Spinal cord (tissue), 10 donors: ENCODE measurements at places on chromosomes 12 and 14. TPM values are rescaled to one million over a fixed set of nuclear protein-coding genes. Genes with fewer than 3 reads are reported as not detected.

DNA sequence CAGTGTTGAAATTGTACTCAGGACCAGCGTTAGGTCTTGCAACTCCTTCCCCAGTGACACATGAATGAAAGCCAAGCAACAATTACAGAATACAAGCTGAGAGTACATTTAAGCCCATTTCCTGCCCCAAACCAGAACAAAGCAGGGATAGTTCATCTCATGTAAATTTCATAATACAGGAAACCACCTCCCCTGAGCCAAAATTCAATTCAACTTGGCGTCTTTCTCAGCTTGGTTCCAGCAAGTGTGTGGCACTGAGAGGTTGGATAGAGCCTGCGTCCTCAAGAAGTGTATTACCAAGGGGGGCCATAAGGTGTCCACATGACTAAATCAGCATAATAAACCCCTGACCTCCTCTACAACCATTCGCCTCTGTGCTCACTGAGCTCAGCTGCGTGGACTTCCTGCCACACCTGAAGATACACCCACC, 278.9 kb upstream of the CRY1 start:
- no peak for DNase-seq

GRCh38 chr12:75437564-75437963, 43.0 kb upstream of the GLIPR1 start:
- DNase-seq = no peak

Gene HCAR1
- 8.0 TPM for total RNA-seq

GRCh38 chr14:101882141-101882935, 82.0 kb upstream of the DYNC1H1 start:
- no peak for DNase-seq

DNA sequence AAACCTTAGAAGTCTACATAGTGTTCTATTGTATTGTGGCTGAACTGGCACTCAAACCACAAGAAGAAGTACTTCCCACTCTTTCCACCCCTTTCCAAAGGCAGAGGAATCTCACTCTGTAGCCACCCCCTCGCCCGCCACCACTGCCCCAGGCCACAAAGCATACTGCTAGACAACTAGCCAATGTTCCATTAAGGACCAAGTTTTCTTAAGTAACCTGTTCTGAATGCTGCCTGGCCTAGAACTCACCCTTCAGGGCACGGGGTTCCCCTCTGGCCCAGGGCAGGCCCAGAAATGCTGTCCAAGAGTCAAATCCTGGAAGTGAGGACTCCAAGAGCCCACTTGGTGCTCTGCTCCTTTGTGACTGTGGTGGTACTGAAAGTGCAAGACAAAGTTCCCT, 15.7 kb upstream of the PTPRO start:
- no peak for DNase-seq

Gene DPF3
- 9.6 TPM for total RNA-seq

Gene ABCD2
- 21.2 TPM for total RNA-seq

DNA sequence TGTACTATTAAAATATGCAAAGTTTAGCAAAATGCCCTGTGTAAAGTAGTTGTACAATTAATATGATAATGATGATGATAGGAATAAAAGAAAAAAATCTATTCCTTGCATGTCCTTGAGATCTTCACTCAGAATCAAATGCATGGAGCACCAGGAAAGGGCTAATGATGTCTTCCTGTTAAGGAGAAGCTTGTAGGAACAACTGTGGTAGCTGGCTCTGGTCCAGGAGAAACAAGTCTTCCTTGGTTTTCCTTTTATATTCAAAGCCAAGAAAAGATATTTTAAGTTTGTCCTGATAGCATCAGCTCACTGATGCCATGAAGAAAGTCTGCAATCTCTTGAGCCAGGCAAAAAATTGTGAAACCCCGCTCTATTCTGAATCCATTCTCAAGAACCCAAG, 138.9 kb downstream of the PIK3C2G start:
- DNase-seq = no peak

- DNase-seq = no peak
Measured at GRCh38 chr14:77508249-77508648, 9.6 kb upstream of the ISM2 start.

GRCh38 chr14:91311284-91311662, 66.8 kb upstream of the GPR68 start:
- no peak for DNase-seq
